ENCODE measurements at places on chromosomes 13 and 19.

DNA sequence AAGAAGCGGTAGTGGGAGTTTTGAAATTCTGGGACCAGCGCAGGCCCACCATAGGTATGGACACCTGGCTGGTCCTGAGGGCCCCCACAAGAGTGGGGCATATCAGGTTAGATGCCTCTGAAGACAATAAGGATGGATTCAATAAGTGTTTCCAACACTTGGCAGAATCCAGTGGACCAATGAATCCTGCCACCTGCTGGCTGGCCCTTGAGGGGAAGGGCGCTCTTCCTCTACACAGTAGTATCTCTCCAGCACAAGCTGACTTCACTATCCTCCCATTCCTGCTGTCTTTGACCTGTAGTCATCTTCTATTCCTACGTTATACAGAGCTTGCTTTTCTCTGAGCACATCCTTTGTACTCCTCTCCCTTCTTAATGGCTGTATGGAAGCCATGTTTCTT is 199.7 kb upstream of the TSHZ3 start:
- ATAC-seq = no peak

GRCh38 chr13:21310220-21310619 is 133.8 kb downstream of the MRPL57 start:
- no peak for ATAC-seq

- no peak for ATAC-seq
These were observed 184.1 kb downstream of the HS6ST3 start for GRCh38 chr13:96274046-96274445.

- ATAC-seq = no peak
These were observed 94.1 kb downstream of the COG6 start for GRCh38 chr13:39749528-39749927.

DNA sequence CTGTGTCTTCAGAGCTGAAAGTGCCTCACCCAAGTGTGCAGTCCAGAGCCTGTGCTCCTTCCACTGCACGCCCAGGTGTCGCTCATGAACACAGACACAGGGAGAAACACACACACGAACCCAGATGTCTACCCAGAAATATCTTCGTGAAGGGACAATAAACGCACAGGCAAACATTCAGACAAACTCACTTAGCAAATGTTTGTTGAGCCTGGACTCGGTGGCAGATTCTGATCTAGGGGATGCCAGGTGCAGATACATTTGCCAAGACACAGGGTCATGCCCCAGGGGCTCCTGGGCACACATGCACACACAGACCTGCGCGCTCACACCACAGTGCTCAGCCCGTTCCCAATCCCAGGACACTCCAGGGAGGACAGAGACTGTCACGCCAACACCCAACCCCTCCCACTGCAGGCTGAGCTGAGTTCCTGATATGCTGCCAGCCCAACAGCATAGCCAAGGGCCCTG is 31.9 kb downstream of the SCGB2B2 start:
- ATAC-seq = no peak

DNA sequence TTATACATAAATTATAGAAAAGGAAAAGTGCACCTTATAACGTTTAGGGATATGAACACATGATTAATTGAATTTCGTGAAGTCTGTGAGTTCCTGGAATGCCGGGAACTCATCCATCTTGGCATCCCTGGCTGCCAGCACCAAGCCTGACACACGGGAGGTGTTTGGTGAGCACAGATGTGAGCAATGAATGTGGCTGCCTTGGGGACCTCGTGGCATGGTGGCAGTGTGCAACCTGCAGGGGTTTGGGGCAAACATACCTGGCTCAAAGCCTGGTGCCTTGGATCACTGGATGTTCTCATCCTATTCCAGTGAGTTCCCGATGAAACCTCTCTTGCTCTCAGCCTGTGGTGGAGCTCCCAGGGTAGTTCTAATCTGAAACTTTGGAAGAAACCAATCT is 10.4 kb upstream of the MAP2K2 start:
- ATAC-seq = no peak

DNA sequence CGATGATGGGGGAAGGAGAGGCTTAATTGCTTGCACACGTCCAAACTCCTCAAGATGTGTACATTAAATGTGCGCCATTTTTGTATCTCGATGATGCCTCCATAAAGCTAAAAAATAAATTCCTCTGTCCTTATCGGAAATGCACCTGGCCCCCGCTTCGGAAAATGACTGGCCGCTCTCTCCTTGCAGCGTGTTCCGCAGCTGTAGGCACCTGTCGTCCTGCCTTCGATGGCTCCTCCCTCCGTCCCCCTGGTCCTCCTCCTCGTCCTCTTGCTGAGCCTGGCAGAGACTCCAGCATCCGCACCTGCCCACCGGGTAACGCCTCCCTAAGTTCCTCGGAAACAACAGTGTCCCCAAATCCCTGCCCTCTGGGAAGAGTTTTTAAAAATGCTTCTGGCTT is 1.1 kb downstream of the GALP start:
- ATAC-seq = no peak

DNA sequence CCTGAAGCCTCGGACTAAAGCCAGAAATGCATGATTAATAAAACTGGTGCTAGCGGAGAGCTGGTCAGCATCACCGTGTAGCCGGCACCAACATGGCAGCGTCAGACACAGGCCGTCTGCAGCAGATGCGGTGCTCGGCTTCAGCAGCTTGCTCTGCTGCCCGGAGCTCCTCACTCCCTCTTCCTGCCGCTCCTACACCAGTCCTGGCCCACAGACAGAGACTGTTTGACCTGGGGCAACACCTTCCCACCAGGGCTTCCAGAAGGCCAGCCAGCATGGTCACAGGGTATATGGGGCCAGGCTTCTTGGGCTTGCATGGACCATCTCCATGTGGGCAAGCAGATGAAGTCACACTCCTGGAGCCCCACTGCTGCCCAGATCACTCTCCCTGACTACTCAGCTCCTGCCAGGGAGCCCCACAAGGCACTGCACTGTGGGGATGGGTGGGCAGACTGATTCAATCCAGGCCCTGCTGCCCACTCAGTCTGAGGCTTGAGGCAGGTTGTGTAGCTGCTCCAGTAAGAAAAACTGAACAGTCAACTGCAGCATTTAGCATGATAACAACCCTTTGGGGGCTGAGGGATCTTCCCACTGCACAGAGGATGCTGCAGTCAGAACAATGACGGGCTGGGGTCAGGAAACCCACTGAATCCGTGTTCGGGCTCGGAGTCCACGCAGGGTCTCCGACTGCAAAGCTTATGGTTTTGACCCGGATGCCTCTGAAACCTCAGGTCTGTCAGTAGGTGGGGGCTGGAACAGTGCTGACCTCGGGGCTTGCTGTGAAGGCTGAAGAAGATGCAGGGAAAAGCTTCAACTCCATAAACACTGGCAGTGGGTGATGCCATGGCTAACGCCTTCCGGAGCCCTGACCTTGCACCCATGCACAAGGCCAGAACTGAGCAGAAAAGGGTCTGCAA is 45.6 kb downstream of the CEBPG start:
- ATAC-seq = no peak

- ATAC-seq = no peak
These were observed 1430.1 kb upstream of the SPRY2 start for GRCh38 chr13:81770868-81771505.

- ATAC-seq = no peak
These were observed 15.4 kb downstream of the FARP1 start for GRCh38 chr13:98158172-98158899.

DNA sequence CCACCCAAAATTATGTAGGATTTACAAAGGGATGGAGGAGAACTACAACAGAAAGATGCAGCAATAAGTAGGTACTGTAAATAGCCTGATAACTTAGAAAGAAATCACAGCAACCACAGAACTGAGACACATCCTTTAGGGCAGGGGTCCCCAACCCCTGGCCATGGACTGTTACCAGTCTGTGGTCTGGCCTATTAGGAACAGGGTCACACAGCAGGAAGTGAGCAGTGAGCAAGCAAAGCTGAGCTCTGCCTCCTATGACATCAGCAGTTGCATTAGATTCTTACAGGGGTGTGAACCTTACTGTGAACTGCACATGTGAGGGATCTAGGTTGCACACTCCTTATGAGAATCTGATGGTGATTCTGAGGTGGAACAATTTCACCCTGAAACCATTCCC is 997.6 kb downstream of the DIAPH3 start:
- ATAC-seq = no peak

GRCh38 chr13:83622422-83622784 is 259.9 kb downstream of the SLITRK1 start:
- ATAC-seq = no peak

DNA sequence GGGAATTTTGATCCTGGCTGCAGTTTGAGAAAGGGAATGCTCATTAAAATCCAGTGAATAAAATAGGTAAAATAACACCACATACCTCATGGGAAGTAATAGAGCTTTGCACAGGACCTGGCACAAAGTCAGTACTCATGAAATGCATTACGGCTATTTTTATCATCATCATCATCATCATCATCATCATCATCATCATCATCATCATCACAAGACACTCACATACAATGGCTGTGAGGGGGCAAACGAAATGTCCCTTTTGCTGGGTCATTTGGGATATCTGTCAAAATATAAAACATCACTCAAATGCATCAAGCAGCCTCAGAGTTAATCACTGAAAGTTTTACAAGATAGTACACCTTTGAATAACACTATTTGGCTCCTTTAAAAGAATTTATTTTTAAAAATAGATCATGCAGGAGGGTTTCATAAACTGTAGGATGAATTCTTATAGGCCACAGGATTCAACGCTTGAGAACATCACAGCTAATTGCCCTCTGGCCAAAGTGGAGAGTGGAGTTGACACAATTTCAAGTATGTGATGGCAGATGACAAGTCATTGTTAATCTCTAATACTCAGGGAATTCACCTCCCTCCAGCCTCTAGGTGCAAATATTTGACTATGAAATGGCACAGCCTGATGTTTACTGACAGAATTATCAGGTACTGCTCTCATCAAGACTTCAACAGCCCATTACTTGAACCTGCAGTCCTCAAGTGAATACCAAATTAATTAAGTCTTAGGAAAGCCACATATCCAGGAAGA is 14.2 kb upstream of the ZNF599 start:
- no peak for ATAC-seq

- no peak for ATAC-seq
These were observed 3.0 kb upstream of the EFNA2 start for GRCh38 chr19:1282588-1283206.

DNA sequence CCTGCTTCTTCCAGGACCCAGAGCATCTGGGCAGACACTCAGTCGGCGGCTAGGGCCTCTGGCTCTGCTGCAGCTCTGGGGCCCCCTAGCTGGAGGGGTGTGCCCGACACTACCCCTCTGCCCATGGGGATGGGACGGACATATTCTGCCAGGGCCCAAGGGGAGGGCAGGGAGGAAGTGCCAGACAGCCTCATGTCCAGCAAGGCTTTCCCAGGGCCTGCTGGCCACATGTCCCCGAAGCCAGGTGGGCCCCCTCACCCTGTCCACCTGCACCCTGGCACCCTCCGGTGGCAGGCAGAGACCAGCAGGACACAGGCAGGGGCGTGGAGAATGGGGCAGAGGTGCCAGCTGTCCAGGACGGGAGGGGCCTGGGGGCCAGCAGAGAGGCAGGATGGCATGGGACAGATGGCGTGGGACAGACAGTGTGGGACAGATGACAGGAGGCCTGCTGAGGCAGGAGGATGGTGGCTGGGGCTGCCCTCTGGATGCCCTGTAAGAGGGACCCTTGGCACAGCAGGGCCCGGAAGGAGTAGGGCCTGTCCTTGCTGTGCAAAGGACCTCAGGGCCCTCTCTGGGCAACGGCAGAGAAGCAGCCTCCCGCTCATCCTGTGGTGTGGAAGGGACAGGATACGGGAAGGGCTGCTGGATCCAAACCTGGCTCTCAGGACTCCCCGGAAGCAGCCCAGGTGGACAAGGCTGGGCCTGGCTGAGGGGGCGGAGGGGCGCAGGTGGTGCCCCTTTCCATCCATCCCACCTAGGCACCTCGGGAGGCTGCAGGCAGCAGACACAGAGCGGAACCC is 29.1 kb downstream of the CEBPG start:
- no peak for ATAC-seq

DNA sequence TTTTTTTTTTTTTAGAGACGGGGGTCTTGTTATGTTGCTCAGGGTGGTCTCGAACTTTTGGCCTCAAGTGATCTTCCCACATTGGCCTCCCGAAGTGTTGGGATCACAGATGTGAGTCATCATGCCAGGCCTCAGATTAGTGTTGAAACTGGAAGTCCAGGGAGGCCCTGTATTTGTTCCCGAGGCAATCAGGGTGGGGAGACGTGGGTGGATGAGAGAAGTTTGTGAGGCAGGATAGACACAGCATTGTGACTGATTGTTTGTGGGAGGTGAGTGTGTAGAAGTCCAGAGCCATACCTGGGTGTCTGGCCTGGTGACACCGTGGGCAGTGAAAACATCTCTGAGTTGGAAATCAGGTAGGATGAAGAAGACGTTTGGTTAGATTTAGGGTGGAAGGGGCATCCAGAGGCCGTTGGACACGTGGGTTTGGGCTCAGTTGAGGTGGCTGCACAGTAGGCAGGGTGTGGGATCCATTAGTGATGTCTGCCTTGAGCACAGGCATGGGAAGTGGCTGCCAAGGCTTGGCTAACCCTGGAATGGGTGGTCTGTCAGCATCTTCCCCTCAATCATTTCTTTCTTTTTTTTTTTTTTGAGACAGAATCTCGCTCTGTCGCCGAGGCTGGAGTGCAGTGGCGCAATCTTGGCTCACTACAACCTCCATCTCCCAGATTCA is 12.4 kb downstream of the RTN2 start:
- no peak for ATAC-seq

DNA sequence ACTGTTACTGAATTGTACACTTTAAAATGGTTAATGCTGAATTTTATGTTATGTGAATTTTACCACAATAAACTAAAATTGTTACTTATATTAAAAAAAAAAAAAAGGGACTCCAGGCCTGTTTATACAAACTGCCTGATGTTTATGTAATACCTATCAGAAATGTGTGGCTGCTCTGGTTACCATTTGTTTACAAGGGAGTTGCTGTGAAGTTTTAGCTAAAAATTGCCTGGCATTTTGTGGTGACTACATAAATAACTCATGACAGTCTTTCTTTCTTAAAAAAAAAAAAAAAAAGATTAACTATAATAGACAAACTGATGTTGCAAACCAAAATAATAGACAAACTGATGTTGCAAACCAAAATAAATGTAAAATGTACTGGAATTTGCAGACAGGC is 71.8 kb downstream of the CDADC1 start:
- ATAC-seq = no peak

DNA sequence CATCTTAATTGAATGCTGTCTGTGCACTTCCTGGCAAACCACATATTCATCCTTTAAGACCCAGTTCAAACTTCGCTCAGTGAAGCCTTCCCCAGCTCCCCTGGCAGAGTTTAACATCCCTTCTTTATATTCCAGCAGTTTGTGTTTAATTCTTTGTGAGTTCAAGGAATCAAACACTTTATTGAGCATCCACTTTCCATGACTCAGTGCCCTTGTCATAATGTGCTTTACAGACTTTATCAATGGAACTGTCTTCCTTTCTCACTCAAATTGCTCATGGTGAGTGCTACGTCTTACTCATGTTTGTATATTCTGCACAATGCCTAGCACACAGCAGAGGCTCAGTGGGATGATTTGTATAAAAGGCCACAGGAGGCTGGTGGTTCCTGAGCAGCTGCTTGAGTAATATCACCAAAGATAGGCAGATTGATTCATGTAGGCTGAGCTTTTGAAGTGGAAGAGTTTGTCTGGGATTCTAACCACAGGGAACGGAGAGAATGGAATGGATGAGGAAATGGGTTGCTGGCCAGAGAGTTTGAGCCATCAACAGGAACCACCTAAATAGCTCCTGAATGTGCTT is 44.2 kb downstream of the SERTM1 start:
- no peak for ATAC-seq

All from activated CD4-positive, CD25-positive, alpha-beta regulatory T cell treated with anti-CD3 and anti-CD28 coated beads, Interleukin-2, amount 50 U/mL, for 24 hours (primary cell).